Activated CD4-positive, alpha-beta T cell treated with anti-CD3 and anti-CD28 coated beads, Interleukin-2, amount 50 U/mL, for 24 hours (primary cell): ENCODE measurements at places on chromosomes 6 and 20.

DNA sequence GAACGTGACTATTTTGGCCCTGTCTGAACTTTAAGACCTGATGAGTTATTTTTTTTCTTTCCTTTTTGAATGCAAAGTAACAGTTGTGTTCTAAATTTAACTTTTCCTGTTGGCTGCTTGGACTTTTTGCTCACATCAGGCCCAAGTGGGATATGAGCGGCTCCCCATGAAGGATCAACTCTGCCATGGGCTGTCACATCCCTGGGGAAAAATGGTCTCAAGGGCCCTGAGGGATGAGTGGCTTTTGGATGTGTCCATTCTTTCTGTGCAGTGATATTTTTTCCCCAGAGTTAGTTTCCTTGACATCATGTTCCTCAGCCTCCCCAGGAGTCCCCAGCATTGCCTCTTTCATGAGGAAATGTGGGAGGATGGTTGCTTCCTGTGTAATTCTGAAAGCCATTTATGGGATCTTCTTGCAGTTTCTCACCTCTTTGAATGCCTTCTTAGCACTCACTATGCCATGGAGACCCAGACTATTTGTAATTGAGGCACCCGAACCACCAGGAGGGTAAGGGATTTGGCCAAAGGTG, 92.5 kb downstream of the SLC24A3 start:
- no peak for DNase-seq

- no peak for DNase-seq
These were observed 17.7 kb downstream of the DSP start for GRCh38 chr6:7559196-7559595.

DNA sequence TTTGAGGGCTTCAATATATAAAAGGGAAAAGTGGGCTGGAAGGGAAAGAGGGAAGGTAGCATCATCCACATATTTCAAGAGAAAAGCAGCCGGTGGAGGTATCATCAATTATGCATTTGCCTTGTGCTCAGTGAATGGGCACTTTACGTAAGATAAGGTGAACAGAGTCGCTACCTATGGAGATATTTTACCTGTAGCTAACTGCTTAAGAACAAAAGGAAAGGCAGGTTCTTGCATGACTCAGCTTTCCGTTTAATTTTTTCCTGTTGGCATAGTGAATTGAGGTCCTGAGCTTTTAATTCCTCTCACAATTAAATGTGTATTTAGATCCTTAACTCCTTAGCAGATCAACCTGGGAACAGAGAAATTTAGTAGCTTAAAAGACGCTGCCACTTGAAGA, 25.5 kb upstream of the PLCB4 start:
- no peak for DNase-seq

- DNase-seq = no peak
These were observed 15.4 kb upstream of the TCF21 start for GRCh38 chr6:133873538-133873937.

DNA sequence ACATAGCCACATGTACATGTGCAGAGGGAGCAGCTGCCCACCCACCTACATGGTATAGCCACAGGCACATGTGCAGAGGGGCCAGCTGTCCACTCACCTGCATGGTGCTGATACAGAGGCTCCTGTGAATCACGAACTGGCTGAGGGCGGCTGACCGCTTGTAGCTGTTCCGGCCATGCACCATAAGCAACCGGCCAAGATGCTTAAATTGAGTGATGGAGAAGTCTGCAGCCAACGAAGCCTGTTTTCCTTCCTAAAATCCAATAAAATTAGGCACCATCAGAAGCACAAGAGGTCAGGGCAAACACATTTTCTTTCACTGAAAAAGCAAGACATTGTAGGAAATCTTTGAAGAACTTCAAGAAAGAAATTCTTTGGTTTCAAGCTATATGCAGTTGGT, 71.1 kb upstream of the NFATC2 start:
- no peak for DNase-seq

DNA sequence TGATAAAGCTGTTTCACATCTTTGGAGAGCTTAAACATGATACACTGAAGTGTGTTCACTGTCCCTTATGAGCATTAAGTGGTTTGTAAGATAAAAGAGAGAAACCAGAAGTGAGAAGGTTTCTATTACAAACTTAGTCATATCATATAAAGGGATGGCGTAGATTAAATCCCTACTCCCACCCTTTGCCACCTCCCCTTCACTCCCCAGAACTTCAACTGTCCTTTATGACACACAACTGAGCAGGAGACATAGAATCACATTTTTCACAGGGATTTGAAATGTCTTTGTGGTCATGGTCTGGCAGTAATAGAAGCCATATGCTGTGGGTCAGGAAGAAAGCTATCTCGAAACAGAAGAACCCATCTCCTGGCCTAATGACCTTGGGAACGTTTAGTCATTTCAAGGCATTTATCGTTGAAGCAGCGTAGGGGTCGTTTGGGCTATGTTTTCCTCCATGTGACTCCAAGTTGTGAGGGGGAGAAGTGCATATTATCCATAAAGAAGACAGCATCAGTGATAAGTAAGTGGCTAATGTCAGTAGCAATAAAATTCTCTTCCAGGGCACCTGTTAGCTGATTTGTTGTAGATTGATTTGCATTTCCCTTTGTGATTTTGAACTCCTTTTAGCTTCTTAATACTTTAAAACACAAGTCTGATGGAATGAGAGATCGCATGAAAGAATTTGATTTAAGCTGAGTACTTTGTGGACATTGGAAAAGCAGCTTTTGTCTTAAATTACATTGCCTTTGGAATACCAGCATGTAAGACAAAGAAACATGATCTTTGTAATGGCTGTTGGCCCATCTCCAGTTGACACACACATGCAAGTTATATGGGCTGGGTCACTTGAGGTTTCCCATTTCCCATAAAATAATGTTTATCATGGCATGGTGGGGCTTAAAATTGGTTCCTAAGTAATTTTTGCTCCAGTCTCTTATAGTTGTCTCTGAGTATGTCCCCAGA, 501.5 kb upstream of the FLRT3 start:
- DNase-seq = no peak

DNA sequence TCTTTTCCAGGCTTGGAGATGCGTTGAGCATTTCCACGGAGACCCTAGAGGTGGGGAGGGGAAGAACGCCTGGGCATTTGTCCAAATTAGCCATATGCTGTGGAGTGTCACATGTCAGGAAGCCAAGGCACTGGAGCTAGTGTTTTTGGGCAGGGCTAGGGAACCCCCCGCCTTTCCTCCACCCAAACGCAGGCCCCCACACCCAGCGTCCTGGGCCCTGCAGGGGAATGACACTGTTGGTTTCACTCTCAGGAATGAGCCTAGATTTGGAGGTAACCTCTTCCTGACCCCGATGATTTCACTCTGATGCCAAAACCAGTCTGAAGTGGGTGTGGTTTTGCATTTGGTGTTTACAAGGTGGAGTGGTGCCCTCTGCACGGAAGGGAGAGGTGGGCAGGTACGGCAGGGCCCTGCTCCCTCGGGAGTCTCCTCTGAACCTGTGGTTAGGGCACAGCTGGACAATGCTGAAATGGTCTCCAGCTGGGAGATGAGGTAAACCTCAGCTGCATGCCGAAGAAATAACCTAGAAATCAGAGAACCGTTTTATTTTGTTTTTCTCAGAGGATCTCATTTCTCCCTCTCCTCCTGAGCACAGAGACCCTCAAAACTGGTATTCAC, 29.5 kb downstream of the MTHFD1L start:
- no peak for DNase-seq
